ENCODE measurements at places on chromosomes 7 and 10.
A peak's percentile ranks its signal among the peaks of the same experiment; 100 is the strongest.

DNA sequence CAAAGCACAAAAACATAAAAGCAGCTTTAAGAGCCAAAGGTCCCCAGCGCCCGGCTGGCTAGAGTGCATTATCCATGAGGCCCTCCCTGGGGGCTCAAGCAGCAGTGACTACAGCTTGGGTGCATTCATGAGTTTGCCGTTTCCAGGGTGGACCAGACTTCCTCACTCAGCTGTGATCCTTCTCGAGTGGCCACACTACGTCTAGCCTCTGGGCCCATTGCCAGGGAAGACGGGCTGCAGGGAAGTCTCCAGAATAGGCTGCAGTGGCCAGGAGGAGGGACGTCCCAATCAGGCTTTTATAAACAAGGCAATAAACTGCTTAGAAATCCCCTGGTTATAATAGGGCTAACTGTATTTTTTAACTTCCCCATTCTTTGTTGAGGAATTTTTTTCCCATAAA lies 89.4 kb upstream of the C1QL3 start:
- no peak for DNase-seq

GRCh38 chr7:51366930-51367613 lies 50.5 kb upstream of the COBL start:
- no peak for DNase-seq

- DNase-seq: no peak
Observed at GRCh38 chr7:22855049-22855392, 32.4 kb upstream of the TOMM7 start.

DNA sequence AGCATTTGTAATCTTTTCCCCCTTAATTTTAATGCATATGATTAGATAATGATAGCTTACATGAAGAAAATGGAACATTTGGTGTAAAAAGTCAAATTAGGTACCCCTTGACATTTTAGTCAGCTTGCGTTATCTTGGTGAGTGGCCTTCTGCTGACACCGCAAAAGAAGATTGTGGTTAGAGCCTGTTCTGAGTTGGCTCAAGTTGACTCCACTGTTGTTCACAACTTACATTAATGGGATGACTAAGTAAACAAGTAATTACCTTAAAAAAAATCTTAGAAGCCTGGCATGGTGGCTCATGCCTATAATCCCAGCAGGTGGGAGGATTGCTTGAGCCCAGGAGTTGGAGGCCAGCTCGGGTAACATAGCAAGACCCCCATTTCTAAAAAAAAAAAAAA lies 24.2 kb downstream of the TRRAP start:
- no peak for DNase-seq

DNA sequence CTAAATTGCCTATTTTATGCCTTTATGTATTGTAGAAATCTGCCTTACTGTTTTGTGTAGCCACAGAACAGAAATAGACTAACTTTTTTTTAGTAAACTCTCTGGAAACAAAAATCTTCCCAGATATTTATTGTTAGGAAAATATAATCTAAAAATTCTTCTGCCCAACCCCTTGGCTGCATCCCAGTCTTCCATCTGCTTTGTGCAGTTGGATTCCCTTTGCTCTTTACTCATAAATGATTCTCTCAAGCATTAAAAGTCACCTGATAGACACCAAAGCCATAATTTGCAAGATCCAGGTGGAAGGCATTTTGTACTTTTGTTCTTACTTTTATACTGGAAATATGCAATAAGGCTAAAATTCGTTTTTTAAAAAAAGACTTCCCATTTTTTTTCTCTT lies 6.1 kb upstream of the CAV2 start:
- DNase-seq: no peak

GRCh38 chr10:2053805-2054204 lies 316.5 kb upstream of the ADARB2 start:
- DNase-seq: no peak

DNA sequence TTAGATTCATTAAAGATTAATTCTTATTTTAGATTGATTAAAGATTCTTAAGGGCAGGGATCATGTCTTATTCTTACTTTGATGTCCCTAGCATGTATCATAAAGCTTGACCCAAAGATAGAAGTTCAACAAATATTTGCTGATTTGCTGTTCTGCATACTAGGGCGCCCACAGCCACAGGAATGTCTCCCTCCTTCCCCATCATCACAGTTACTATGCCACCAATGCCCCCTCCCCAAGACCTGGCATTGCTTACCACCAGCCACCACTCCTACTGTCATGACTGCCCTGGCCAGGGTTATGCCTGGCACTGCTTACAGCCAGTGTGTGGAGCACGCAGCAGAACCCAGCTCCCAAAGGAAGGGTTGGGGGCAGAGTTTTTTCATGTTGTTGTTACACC lies 86.7 kb upstream of the AGK start:
- DNase-seq: no peak

GRCh38 chr10:34049887-34050286 lies 715.4 kb upstream of the NRP1 start:
- DNase-seq: no peak

- no peak for DNase-seq
Observed at GRCh38 chr10:117781216-117781831, 238.8 kb downstream of the EMX2 start.

DNA sequence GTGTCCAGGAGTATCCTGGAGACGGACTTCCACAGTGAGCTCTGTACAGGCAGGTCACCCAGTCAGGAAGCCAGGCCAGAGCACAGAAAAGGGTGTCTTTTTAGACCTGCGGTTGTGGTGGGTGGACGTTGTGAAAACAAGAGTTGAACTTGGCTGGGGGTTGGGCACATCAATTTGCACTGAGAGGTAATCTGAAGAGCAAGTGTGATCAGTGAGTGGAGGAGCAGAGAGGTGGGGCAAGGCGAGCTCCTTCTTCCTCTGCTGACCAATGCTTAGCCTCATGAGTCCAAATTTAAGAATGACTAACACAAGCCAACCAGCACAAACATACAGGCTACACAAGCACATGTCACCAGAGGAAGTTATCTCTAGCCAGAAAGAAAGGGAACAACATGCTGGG lies 310.8 kb downstream of the TCERG1L start:
- DNase-seq: no peak

GRCh38 chr7:135879233-135879632 lies 97.9 kb downstream of the MTPN start:
- no peak for DNase-seq

DNA sequence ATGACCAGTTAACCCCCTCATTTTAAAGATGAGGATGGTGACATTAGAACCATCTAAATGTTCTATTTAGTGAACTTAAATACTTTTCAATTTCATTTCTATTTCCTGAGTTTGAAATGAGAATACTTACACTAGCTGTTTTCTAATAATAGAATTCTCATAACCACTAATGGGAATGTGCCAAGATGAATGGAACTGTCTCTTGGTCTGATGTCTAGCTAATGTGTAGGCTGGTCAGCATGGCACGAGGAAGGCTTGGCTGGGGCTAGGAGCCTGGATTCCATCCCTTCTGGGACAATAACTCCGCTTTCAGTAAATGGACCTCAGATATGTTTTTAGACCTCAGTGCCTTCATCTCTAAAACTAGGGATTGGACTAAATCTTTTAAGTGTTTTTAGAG lies 185.8 kb upstream of the NRP1 start:
- no peak for DNase-seq

DNA sequence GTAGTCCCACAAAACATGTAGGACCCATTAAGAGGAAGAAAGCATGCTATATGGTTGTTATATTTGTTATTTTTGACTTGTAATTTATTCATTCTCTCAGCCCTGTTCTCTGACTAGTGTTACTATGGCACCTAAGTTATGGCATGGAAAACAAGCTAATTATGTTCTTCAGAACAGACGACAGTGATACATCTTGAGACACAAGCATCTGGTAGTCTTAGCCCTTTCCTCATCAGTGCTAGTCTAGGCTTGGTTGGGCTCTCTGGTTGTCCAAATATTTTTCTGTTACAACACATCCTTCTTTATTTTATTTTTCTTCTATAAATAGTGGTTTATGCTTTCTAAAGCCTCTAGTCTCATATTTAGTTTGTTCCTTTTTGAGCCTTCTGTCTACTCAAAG lies 308.3 kb upstream of the KAT6B start:
- DNase-seq: no peak

GRCh38 chr7:134939136-134939535 lies 47.2 kb upstream of the AGBL3 start:
- no peak for DNase-seq

DNA sequence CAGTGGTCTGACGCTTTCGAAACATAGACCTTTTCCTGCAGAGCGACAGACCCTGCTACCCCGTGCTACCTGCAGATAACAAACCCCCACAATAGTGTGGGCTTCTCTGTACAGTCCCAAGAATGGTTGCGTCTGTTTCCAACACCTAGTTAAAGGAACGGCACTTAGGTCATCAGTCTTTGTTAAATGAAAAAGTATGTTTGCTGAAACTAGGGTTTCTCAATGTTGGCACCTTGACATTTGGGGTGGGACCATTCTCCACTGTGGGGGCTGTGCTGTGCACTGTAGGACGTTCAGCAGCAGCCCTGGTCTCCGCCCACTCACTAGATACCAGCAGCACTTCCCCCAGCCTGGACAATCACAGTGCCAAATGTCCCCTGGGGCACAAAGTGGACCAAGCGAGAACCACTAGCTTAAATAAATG lies 13.7 kb downstream of the TECTB start:
- no peak for DNase-seq

DNA sequence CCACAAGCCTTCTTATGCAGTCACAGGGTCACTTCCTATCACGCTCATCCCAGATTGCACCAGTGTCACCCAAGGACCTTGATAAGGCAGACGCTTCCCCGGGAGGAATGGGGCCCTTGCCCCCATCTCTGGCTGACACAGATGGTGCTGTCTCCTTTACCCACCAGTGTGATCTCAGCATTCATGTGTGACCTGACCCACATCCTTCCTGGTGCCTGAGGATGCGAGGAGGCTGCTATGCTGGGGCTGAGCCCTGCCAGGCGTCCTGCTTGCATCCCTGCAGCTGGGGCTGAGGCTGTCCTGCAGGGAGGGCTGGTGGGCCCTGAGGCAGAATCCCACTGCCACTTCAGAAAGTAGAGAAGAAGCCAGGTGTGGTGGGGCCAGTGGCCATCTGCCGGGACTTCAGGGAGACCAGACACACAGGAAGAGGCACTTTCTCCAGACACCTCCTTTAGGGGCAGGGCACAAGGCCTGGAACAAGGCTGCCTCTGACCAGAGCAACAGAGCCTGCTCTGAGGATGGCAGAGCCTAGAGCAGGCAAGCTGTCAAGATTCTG lies 35.3 kb downstream of the RASGEF1A start:
- DNase-seq: peak; percentile 49

- DNase-seq: no peak
Observed at GRCh38 chr10:125396676-125397075, 236.3 kb upstream of the CTBP2 start.

DNA sequence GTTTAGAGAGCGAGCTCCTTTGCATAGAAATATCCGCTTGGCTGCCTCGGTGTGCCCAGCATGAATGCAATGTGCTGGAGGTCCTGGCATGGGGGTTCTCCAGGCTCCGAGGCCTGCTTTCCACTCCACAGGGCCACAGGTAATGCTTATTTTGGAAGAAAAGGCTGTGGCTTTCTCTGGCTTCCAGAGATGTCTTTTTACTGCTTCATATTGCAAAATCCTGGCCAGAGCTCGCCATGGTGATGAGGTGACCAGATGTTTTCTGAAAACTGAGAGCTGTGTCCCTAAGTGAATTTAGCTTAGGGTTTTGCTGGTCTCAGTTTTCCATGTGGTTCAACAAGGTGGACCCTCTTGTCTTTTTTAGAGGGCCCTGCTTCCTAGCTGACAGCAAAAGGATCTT lies 65.2 kb downstream of the BMPER start:
- DNase-seq: no peak

DNA sequence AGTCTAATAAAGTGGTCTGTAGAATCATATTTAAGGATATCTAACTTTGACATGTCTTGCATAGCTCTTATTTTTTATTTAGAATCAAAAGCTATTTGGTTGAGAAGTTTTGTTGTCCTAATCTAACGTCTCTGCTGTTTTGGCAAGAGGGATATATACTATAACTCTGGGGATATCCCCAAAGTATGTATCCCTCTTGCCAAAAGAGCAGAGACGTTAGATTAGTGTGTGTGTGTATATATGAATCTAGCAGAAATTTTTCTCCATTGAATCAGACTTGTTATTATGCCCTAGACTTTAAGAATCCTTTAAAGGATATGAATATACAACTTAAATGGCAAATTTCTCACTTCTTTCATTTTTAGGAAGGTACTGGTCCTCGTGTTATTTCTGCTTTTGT lies 9.6 kb downstream of the SMC3 start:
- no peak for DNase-seq

DNA sequence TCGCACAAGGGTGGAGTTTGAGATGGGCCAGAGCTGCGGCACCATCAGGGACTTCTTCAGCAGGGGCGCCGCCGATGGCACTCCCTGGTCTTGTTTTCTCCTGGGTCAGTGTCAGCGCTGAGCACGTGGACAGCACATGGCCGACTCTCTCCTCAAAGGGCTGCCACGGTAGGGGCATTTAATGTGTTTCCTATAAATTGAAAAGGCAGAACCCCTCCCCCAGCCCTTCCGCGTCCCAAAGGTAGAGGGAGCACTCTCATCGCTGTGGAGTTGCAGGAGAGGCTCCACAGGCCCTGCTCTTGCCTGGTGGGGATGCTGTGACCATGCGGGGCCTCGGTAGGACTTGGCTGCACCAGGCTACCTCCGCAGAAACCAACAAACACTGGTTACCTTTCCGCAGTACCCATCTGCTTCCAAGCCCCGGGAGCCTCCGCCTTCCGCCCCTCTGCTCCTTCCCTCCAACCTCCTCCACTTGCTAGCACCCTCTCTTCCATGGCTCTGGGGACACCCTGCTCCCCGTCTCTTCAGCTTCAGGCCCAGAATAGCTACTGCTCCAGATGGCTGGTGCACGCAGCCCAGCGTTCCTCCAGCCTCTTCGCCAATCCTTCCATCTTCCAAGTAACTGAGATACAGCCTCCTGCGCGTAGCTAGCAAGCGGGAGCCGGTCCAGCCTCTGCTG lies 166.3 kb upstream of the ADCY1 start:
- no peak for DNase-seq

- DNase-seq: no peak
Observed at GRCh38 chr10:13705526-13706174, 118.9 kb downstream of the PRPF18 start.

DNA sequence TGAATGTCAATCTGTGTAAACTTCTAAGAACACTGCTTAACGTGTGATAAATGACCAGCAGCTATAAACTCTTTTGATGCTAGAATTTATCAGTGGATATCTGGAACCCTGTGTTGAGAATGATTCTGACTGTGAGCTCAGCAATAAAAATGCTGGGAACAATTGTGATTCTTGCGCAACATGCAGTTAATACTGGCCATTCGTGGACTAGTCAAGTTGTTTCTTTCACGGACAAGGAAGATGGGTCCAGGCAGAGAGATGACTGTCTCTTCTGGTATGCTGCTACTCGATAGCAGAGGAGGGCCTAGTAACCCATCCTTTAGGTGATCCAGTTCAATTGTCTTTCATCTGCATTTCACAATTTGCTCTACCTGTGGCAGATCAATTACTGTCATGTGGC lies 394.8 kb upstream of the IGFBP3 start:
- DNase-seq: no peak

DNA sequence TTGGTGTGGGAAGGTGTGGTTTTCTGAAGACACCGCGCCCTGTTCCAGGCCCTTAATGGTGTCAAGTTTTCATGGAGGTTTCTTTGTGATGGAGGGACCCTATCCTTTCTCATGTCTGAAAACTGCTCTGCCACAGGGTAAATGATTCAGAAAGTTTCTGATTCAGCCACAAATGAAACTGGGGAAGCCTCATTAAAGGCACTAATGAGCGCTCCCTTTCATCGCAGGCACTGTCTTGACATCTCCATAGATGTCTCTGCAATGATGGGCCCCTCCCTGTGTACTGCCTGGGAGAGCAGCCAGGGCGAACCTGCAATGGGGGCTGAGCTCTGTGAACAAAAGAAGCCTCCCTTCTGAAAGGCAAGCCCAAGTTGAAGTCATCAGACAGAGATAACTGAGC lies 355.3 kb downstream of the PRPF18 start:
- no peak for DNase-seq
